Activated naive CD8-positive, alpha-beta T cell treated with anti-CD3 and anti-CD28 coated beads, Interleukin-2, amount 10 ng/mL, durations not matched to agents 7 days and 5 days (primary cell): ENCODE measurements at places on chromosomes 1 and 21. TPM values are rescaled to one million over a fixed set of nuclear protein-coding genes. Genes with fewer than 3 reads are reported as not detected.

AJAP1 gene
- not detected for total RNA-seq

NTNG1 gene
- total RNA-seq, result 0.30 TPM

GRCh38 chr1:29896791-29897714 lies 660.7 kb downstream of the PTPRU start:
- no peak for DNase-seq
- no peak overlapping the region for H3K4me3 ChIP-seq
- H3K36me3 ChIP-seq, result no peaks in the 10 kb centered on the region
- peaks cover 9% of the 10 kb centered on the region for H3K27me3 ChIP-seq
- no peaks in the 10 kb centered on the region for H3K4me1 ChIP-seq

APCS gene
- total RNA-seq, result not detected

GRCh38 chr1:50502147-50502546 lies 78.9 kb upstream of the DMRTA2 start:
- DNase-seq, result no peak
- no peak overlapping the region for H3K27ac ChIP-seq
- no peaks in the 10 kb centered on the region for H3K4me1 ChIP-seq
- H3K4me3 ChIP-seq, result no peak overlapping the region
- H3K27me3 ChIP-seq, result no peaks in the 10 kb centered on the region

OLIG2 gene
- total RNA-seq, result not detected

DNA sequence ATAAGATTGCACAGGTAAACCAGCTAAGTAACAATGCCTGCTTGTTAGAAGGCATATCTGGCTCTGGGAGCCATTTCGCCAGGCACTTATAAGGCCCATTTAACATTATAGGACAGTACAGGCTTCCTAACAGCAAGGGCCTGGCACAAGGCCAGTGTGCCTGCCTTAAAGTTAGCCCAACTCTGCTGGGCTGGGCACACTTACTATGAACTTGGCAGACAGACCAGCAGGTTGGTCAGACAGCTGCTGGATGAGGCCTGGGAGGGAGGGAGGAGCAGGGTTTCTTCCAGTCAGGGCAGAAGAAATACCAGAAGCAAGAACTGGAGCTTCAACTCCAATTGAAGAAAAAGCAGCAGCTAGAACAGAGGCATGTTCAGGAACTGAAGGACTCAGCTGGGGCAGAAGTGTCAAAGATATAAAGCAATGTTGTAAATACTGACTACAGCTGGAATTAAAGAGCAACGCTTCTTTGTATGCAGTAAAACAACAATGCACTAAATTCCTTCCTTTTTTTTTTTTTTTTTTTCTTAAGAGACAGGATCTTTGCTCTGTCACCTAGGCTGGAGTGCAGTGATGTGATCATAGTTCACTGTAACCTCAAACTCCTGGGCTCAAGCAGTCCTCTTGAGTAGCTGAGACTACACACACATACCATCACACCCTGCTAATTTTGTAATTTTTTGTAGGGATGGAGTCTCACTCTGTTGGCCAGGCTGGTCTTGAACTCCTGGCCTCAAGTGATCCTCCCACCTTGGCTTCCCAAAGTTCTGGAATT lies 4.9 kb downstream of the CACHD1 start:
- H3K27ac ChIP-seq, result no peak overlapping the region
- no peak for DNase-seq
- H3K4me3 ChIP-seq, result no peak overlapping the region
- H3K4me1 ChIP-seq, result peaks cover 8% of the 10 kb centered on the region
- H3K36me3 ChIP-seq, result no peaks in the 10 kb centered on the region

DNA sequence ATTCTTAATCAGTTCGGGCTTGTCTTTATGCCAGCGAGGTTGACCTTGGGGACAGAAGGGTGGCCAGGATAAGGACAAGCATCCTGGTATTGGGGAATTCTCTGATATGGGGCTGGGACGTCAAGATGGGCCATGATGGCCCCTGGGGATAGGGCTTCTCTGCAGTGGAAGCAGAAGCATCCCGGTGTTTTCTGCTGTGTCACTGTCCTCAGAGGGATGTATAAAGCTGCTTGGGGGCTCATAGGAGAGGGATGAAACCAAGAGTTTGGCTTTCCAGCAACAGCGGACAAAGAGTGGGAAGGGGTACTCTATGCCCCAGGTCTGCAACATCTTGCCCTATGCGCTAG lies 1.4 kb upstream of the ATP1B1 start:
- H3K4me3 ChIP-seq, result peak overlapping the region; percentile 73
- peaks cover 2% of the 10 kb centered on the region for H3K36me3 ChIP-seq
- H3K4me1 ChIP-seq, result peaks cover 29% of the 10 kb centered on the region
- H3K27me3 ChIP-seq, result no peaks in the 10 kb centered on the region
- no peak for DNase-seq
- no peak overlapping the region for H3K27ac ChIP-seq

TCHH gene
- 0.06 TPM for total RNA-seq

MAP10 gene
- total RNA-seq, result 4.0 TPM
